ENCODE measurements at places on chromosomes 3 and 15. TPM values are rescaled to one million over a fixed set of nuclear protein-coding genes. Genes with fewer than 3 reads are reported as not detected.

TRIM42 gene
- not detected for total RNA-seq

FGF12 gene
- 3.7 TPM for total RNA-seq

QARS1 gene
- total RNA-seq, result 143 TPM

FHIT gene
- 7.1 TPM for total RNA-seq

TEX9 gene
- 8.4 TPM for total RNA-seq

CNTN3 gene
- total RNA-seq, result 5.2 TPM

LRRK1 gene
- 21.2 TPM for total RNA-seq

- DNase-seq, result no peak
- H3K4me1 ChIP-seq, result no peaks in the 10 kb centered on the region
- no peaks in the 10 kb centered on the region for H3K36me3 ChIP-seq
- H3K4me3 ChIP-seq, result no peak overlapping the region
Measured at GRCh38 chr15:23052522-23052921, 13.2 kb upstream of the TUBGCP5 start.

DNA sequence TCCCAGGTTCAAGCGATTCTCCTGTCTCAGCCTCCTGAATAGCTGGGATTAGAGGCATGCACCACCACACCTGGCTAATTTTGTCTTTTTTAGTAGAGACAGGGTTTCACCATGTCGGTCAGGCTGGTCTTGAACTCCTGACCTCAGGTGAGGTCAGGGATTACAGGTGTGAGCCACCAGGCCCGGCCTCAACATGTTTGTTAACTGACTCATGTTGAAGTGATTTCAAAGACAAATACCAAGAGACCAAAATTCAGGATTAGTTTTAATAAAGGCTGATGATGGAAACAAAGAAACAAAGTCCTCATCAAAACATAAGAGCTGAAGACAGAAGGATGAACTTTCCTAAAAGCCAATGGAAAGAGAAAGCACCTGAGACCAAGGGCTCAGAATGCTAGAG lies 36.5 kb downstream of the SLC12A6 start:
- DNase-seq, result no peak
- H3K4me1 ChIP-seq, result peaks cover 3% of the 10 kb centered on the region
- H3K36me3 ChIP-seq, result no peaks in the 10 kb centered on the region

DNA sequence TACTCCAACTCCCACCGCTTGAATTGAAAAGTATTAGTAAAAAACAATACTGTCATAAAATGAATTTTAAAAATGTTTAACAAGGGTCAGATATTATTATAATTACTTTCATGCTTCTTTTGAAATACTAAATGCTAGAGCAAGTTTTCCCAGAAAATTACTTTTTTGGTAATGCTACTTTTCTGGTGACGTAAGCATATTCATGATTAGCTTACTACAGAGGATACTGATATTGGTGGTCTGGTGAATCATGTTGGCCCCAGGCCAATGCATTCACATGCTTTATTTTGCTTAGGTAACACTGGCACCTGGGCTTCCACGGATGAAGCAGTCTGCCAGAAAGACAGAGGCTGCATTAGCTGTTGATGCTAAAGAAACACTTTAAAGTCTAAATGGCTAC lies 12.4 kb downstream of the SPATA16 start:
- no peak for DNase-seq
- no peaks in the 10 kb centered on the region for H3K27me3 ChIP-seq
- H3K27ac ChIP-seq, result no peak overlapping the region
- H3K36me3 ChIP-seq, result no peaks in the 10 kb centered on the region
- H3K4me1 ChIP-seq, result no peaks in the 10 kb centered on the region

- no peaks in the 10 kb centered on the region for H3K27me3 ChIP-seq
- no peaks in the 10 kb centered on the region for H3K4me1 ChIP-seq
- no peak overlapping the region for H3K4me3 ChIP-seq
- no peaks in the 10 kb centered on the region for H3K36me3 ChIP-seq
- no peak for DNase-seq
Measured at GRCh38 chr15:69145694-69146492, 14.5 kb upstream of the GLCE start.

DNA sequence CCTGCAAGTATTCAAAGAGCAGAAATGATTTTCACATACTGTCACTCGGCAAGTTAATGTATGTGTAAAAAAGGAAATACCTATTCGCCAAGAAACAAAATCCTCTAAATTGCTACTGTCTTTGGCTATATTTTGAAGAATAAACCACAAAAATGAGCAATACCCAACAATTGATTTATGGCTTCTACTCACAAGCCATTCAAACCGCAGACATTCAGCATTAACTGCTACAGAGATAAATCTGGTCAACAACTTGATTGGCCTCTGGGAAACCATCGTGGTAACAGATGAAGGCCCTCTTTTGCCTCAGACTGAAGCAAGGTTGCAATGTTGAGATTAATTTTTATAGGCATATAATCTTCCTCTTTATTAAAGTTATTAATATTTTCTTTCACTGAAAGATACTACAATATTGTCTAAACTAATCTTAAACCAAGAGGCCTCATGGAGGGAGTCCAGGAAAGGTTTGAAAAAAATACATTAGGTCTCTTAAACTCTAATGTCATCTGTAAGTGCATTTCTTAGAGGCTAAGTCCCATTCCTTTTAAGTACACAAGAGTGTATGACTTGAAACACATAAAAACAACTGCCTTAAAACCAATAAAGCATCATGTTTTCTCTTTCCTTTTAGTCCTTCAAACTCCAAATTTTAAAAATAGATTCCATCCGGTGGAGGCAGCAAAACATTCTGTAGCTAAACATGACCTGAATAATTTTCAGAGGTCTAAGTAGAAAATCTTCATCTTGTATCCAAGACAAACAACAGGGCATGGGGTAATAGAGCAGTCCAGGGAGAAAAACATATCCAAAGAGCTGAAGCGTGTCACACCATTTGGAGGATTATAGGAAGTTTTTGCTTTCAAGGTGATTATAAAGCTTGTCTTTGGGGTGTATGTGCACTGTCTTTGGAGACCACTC lies 162.4 kb upstream of the TGFBR2 start:
- H3K4me3 ChIP-seq, result no peak overlapping the region
- no peak for DNase-seq
- no peaks in the 10 kb centered on the region for H3K36me3 ChIP-seq
- H3K4me1 ChIP-seq, result peaks cover 8% of the 10 kb centered on the region
- H3K27me3 ChIP-seq, result no peaks in the 10 kb centered on the region

DNA sequence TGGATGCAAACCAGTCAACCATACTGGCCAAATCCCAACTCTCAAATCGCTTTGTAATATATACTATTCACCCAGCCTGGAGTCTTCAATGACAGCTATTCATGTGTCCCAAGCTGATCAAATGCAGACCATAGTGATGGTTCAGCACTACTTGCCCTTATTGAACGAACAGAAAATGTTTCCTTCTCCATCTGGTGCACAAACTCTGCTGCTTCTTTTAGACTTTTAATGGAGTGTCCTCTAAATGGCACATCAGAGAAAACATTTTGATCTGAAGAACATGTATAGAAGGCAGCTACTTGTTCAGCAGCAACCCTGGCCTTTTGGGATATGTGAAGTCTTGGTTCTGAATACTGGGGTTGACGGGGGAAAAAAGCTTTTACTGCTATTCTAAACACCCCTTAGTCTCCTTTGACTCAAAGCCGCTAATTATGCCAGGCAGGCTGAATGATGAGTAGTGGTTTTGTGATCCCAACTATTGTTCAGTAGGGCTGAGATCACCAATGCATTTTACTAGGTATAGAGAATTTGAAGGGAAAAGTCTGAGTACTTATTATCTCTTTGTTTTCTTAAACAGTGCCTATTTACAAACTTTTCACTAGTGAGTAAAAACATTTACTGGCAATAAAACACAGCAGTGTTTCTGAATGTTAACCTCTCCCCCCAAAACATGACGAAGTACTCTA lies 781.2 kb downstream of the ROBO1 start:
- no peaks in the 10 kb centered on the region for H3K27me3 ChIP-seq
- H3K4me1 ChIP-seq, result no peaks in the 10 kb centered on the region
- H3K36me3 ChIP-seq, result no peaks in the 10 kb centered on the region
- no peak overlapping the region for H3K4me3 ChIP-seq
- H3K27ac ChIP-seq, result no peak overlapping the region
- DNase-seq, result no peak

GRCh38 chr3:126954141-126954842 lies 28.6 kb upstream of the PLXNA1 start:
- no peak overlapping the region for H3K4me3 ChIP-seq
- DNase-seq, result no peak
- H3K4me1 ChIP-seq, result no peaks in the 10 kb centered on the region
- no peaks in the 10 kb centered on the region for H3K27me3 ChIP-seq
- H3K27ac ChIP-seq, result no peak overlapping the region

DNA sequence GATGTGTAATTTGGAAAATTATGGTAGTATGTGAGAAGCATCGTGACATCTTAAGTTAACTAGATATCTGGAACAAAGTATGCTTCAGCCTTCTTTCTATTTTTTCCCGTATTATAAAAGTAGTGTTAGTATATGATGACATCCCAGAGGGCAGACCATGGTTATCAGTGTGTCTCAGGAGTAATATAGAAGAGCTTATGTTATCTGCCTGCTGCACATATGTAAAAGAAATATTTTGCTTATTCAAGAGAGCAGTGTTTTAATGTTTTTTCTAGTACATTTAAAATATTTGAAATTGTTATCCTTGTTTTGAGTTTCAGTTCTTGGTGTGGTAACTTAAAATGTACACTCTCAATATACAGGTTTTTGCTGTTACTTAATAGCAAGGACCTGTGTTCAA lies 24.1 kb downstream of the PLCL2 start:
- no peaks in the 10 kb centered on the region for H3K36me3 ChIP-seq
- H3K4me3 ChIP-seq, result no peak overlapping the region
- DNase-seq, result no peak

- H3K36me3 ChIP-seq, result no peaks in the 10 kb centered on the region
- no peaks in the 10 kb centered on the region for H3K27me3 ChIP-seq
- no peak overlapping the region for H3K4me3 ChIP-seq
- H3K27ac ChIP-seq, result no peak overlapping the region
- H3K4me1 ChIP-seq, result no peaks in the 10 kb centered on the region
- DNase-seq, result no peak
Measured at GRCh38 chr15:33860754-33861153, 107.5 kb upstream of the CHRM5 start.

GRCh38 chr3:57464801-57465200 lies 79.3 kb downstream of the DNAH12 start:
- no peak overlapping the region for H3K27ac ChIP-seq
- DNase-seq, result no peak
- no peak overlapping the region for H3K4me3 ChIP-seq
- no peaks in the 10 kb centered on the region for H3K36me3 ChIP-seq

DNA sequence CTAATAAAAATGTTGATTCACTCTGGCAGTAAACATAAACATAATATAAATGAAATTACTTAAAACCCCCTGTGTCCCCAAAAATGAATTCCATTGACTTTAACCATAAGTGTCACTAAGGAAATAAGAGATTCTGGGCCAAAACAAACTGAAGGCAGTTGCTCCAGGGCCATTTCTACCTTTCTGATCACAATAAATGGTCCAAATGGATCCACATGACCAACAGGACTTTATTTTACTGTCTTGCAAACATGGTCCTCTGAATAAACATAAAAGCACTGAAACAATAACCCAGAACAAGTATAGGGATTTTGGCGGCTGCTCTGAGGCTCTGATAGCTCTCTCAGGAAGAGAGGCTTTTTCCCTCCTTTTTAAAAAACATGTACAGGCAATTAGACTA lies 77.3 kb downstream of the ETFA start:
- H3K27me3 ChIP-seq, result no peaks in the 10 kb centered on the region
- peaks cover 14% of the 10 kb centered on the region for H3K36me3 ChIP-seq
- no peak overlapping the region for H3K4me3 ChIP-seq
- no peaks in the 10 kb centered on the region for H3K4me1 ChIP-seq
- H3K27ac ChIP-seq, result no peak overlapping the region

DNA sequence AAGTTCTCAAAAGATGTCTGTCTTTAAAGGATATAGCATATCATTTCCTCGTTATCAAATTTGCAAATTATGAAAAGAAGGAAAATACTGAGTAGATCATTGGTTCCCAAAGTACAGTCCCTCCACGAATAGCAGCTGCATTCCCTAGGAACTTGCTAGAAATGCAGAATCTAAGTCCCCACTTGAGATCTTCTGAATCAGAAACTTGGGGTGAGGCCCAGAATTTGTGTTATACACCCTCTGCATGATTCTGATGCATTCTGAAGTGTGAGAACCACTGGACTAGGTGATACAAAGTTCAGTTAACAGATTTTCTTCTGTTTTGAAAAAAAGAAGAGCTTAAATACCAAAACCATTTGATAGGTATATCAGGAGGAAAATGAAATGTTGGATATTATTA lies 77.1 kb downstream of the SLC25A26 start:
- no peak for DNase-seq
- no peak overlapping the region for H3K4me3 ChIP-seq
- no peaks in the 10 kb centered on the region for H3K27me3 ChIP-seq
- H3K36me3 ChIP-seq, result no peaks in the 10 kb centered on the region

Data from upper lobe of left lung (tissue), 6 donors.